Stimulated activated CD4-positive, alpha-beta T cell treated with anti-CD3 and anti-CD28 coated beads, Interleukin-12 subunit alpha, Interleukin-12 subunit beta, amount 100 ng/mL, for 4 hours (primary cell): ENCODE measurements at places on chromosomes 5 and 9.

- DNase-seq: no peak
Measured at GRCh38 chr5:95599252-95599651, 20.6 kb upstream of the GPR150 start.

DNA sequence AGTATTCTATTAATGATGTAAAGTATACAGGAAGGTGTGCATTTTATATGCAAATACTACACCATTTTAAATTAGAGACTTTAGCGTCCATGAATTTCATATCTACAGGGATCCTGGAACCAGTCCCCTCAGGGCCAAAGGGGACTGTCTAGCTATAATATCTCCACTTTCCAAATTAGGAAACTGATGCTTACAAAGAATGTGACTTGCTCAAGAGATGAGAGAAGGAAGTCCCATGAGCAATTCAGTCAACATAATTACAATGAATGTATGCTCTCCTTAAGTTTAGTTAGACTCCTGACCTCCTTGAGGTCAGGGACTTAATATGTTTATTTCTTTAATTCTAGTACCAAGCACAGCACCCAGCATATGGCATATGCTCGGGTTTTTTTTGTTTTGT lies 23.7 kb downstream of the NIPBL start:
- no peak for DNase-seq

GRCh38 chr5:13331585-13331984 lies 612.9 kb downstream of the DNAH5 start:
- DNase-seq: no peak

GRCh38 chr5:130385656-130386055 lies 481.4 kb downstream of the CHSY3 start:
- no peak for DNase-seq
